ENCODE measurements at places on chromosomes 5 and 9.

- no peak for DNase-seq
Measured at GRCh38 chr5:62362701-62363100, 41.0 kb downstream of the DIMT1 start.

- no peak for DNase-seq
Measured at GRCh38 chr9:1995084-1995483, 20.1 kb upstream of the SMARCA2 start.

GRCh38 chr5:178547753-178548415 lies 42.3 kb downstream of the COL23A1 start:
- DNase-seq = no peak

DNA sequence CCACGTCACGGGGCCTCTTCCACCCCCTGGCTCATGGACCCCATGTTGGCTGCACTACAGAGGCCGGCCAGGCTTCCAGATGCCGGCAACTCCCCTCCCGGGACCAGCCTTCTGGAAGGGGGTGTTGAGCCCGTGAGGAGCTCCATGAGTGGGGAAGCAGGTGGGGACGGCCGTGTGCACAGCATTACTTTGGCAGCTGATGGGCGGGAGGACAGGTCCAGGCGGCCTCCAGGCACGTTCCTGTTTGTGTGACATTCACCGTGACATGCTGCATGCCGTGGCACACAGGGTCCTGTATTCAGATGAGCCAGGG lies 29.1 kb upstream of the ABO start:
- no peak for DNase-seq

DNA sequence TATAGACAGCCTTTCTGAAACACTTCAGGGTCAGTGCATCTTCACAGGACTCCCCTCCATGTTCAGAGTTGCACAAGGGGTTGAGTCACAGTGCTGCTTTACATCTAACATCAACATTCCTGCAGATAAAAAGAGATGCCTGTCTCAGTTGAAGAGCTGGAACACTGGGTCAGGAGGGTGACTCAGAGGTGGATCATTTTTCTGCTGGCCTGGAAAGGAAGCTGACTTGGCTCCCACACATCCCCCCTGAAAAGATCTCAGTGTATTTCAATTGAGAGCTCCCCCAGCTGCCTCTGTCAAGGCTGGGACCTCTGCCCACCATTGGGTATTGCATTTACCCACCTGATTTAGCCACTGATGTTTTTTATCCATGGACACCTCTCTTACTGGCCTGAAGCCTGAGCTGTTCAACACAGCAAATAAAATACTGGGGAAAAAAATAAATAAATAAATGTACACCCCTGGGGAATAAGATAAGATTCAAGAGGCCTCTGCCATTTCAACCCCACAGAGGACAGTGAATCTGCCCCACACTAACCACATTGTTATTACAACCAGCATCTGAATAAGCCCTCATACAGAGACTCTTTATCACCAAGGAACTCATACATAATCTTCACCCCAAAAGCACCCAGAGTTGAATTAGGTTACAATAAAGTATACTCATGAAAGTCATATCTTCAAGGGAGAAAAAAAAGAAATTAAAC lies 716.4 kb downstream of the SEMA5A start:
- peak; percentile 92 for DNase-seq

DNA sequence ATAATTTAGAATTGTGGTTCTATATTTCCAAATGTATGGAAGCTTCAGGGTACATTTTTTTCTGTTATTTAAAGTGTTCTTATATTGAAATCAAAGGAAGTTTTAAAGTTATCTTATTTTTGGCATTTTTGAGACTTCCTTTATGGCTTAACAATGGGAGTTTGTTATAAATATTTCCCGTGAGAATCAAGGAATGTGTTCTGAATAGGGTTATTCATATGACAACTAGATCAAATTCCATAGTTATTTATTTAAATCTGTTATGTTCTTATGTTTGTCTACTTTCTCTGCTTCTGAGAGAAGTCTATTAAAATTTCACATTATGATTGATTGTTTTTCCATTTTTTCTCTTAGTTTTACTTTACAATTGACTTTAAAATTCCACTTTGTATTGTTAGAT lies 135.1 kb downstream of the ADAMTS16 start:
- DNase-seq = no peak

DNA sequence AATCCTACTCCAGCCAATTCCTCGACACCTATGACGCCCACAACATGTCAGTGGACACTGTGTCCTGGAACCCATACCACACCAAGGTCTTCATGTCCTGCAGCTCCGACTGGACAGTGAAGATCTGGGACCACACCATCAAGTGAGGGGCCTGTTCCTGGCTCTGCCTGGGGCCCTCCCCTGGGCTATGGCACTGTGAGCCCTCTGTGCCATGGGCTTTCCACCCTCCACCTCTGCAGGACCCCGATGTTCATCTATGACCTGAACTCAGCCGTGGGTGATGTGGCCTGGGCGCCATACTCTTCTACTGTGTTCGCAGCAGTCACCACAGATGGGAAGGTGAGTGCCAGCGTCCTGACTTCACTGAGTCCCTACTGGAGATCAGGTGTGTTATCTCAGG lies 8.4 kb downstream of the ENHO start:
- no peak for DNase-seq

- DNase-seq = no peak
Measured at GRCh38 chr9:21558615-21559401, 76.7 kb upstream of the IFNE start.

GRCh38 chr5:88940713-88941112 lies 57.7 kb upstream of the MEF2C start:
- no peak for DNase-seq

GRCh38 chr9:120676767-120677402 lies 37.4 kb downstream of the MEGF9 start:
- no peak for DNase-seq

DNA sequence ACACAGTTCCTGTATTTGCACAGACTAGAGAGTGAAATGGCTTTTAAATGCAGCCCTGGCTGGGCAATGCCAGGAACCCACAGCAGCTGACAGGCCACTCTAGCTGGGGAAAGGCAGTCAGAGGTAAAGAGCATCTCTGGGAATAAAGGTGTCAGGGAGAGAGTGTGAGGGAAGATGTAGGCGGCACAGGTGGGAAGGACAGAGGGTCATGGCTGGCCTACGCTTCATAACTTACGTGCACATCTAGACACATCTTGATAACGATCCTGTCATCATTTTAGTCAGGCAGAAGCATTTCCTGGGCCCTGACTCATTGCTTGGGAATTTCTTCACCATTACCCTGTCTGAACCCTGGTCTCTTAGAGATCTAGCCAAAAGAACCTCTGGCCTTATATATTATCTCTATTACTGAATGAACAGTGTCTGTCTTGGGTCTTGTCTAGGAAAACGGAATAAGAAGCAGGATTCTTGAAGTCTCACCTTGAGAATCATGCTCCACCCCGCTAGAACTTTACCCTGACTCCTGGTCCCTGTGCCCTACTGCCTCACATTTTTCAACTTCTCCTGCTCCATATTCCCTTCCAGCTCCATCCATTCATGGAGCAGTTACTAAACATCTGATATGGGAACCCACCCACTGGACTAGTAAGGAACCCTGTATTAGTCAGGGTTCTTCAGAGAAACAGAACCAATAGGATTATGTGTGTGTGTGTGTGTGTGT lies 106.4 kb upstream of the ELL2 start:
- DNase-seq = peak; percentile 72

- no peak for DNase-seq
Measured at GRCh38 chr5:77200663-77201062, 9.8 kb upstream of the PDE8B start.

GRCh38 chr9:111657051-111657450 lies 4.4 kb upstream of the GNG10 start:
- DNase-seq = no peak

DNA sequence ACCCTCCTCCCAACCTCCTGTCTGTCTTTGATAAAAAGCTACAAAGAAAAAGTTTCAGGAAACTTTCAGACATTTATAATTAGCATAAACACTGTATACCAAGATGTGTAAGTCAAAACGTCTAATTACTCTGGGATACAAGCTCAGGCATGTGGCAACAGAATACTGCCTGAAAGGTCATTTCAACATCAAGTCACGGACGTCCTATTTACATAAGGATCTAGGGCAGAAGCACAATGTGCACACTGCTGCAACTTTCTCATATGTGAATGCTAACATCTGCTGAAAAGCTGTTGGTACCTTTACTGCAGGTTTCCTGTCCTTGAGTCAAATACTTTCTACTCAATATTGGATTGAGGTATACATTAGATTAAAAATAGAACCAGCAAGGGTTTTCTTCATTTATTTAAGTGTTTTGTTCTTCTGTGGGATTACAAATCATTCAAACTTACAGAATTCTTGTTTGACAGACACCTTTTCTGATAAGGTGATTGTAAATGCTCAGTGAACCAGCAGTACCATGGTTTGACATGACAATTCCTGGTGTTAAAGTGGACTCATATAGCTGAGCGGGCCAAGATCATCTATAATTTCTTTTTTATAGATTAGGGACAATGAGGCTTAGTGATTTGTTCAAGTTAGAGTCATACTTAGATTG lies 36.8 kb downstream of the ELL2 start:
- peak; percentile 16 for DNase-seq

DNA sequence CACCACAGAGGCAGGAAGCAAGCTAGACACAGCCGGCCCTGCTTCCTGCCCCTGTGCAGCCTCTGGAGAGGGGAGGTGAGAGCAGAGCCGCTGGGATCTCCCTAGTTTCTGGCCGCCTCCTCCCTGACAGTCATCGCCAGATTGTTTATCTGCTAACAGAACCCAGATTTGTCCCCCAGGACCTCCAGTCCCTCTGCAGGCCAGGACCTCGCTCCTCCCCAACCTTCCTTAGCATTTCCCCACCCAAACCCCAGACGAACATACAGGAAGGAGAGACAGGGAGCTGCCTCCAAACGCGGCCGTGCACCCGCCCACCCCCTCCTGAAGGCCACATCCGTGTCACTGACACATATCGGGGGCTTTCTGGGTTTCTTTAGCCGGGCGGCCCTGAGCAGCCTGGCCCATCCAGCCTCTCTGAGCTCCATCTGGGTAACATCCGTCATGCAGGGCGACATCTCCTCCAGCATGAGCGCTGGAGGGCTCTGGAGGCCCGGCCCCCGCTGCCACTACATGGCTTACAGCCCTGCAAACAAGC lies 47.5 kb downstream of the DBH start:
- no peak for DNase-seq

GRCh38 chr5:143865426-143866025 lies 53.6 kb downstream of the HMHB1 start:
- DNase-seq = no peak

- DNase-seq = no peak
Measured at GRCh38 chr5:23223846-23224245, 283.6 kb upstream of the PRDM9 start.

GRCh38 chr5:142324136-142324870 lies 518 bp downstream of the SPRY4 start:
- DNase-seq = no peak

Data from BJ (cell line).